ENCODE measurements at places on chromosomes 5 and 9. TPM values are rescaled to one million over a fixed set of nuclear protein-coding genes. Genes with fewer than 3 reads are reported as not detected.

The WNT8A gene
- total RNA-seq: not detected

The PRDM9 gene
- not detected for total RNA-seq

The KIF20A gene
- total RNA-seq: 51.4 TPM

DNA sequence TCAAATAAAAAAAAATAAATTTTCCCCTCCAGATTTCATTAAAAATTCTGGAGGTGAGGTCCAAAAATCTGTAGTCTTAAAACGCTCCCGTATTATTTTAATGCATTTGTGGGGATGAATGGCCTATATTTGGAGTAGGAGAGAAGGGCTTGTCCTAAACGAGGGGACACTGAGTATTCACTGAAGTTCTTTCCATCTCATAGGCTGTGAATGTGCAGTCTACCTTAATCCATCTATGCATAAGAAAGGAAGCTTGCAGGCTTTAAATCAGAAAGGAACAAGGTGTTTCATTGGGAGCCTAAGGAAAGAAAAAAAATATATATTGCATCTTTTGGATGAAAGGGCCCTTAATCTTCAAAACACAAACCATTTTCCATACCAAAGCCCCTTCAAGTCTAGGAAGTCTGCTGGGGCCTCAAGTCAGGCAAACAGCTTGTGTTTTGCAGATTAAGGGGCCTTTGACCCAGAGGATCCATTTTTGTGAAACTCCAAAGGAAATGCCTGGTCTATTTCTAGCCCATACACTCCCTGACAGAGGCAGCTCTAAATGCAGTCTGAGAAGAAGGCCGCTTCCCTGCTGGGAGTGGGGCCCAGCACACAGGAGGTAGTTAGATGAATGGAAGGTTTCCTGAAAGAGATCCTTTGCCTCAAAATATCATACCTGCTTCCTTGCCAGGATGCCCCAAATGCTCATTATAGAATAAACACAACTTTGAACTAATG is 35.6 kb downstream of the BRINP1 start:
- no peaks in the 10 kb centered on the region for H3K4me1 ChIP-seq
- no peaks in the 10 kb centered on the region for H3K36me3 ChIP-seq
- H3K4me3 ChIP-seq: no peak overlapping the region

GRCh38 chr9:37938121-37938891 is 34.4 kb upstream of the SLC25A51 start:
- H3K27me3 ChIP-seq: no peaks in the 10 kb centered on the region
- no peak overlapping the region for H3K4me3 ChIP-seq
- DNase-seq: no peak
- H3K36me3 ChIP-seq: no peaks in the 10 kb centered on the region
- no peak overlapping the region for H3K27ac ChIP-seq

DNA sequence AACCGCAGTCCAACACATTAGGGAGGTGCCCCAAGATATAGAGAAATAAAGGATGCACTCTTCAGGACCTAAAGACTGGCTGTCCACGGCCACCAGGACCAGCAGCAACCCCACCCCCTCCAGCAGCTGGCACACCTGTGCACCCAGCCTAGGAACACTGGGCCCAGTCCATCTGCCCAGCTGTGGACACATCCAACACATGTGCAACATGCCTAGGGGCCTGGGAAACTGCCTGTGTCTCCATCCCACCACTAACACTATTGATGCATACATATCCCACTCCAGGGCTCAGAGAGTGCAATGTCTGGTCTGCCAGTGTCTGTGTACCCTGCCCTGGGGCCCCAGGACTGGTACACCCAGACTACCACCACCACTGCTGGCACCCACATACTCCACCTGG is 1781.3 kb downstream of the MAT2B start:
- H3K27ac ChIP-seq: no peak overlapping the region
- no peaks in the 10 kb centered on the region for H3K4me1 ChIP-seq
- no peaks in the 10 kb centered on the region for H3K27me3 ChIP-seq
- no peaks in the 10 kb centered on the region for H3K36me3 ChIP-seq
- no peak overlapping the region for H3K4me3 ChIP-seq

DNA sequence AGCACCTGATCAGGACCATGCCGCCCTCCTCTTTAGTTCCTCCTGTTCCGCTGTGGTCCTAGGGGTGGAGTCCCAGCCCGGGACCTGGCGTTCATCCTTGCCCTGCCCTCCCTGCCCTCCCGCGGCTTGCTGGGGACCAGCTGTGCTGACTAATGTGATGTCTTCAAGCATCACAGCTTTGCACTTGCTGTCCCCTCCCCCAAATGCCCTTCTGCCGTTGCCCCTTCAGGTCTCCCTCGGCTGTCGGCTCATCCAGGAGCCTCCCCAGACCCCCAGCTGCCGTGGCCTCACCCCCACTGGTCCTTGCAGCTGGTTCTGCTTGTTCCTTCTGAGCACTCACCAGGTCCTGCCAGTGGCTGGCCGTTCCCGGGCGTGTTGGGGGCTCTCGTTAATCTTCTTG is 19.9 kb downstream of the RXRA start:
- no peak for DNase-seq
- no peaks in the 10 kb centered on the region for H3K27me3 ChIP-seq
- peaks cover 8% of the 10 kb centered on the region for H3K4me1 ChIP-seq
- no peak overlapping the region for H3K4me3 ChIP-seq
- no peak overlapping the region for H3K27ac ChIP-seq

DNA sequence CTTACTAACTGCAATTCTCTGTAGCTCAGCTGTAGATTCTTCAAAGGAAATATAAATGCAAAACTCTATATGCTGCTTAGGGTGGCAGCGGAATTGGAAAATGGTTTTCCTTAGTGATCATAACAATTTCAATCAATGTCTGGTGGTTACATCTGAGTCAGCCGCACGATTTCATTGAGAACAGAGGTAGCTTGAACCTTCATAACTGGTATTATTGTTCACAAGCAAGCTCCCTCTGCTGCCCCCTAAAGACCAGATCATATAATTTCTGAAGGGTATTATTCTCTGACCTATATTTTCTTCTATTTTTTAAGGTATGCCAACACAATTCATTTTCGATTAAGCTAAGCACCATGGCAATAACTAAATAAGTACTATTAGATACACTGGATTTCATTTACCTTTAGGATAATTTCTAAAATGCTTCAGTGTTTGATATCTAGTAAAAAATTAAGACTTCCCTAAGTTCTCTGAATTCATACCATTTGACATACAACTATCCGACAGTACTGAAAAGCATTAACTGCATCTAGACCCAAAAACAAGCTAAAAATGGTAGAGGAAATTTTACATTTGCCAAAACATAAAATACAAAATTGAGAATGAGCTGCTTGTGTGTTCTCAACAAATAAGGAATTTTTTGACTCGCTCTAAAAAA is 181.1 kb upstream of the SPEF2 start:
- H3K27me3 ChIP-seq: peaks cover 38% of the 10 kb centered on the region
- H3K27ac ChIP-seq: no peak overlapping the region
- H3K36me3 ChIP-seq: no peaks in the 10 kb centered on the region
- H3K4me3 ChIP-seq: no peak overlapping the region
- peak; percentile 3 for DNase-seq
- H3K4me1 ChIP-seq: no peaks in the 10 kb centered on the region

DNA sequence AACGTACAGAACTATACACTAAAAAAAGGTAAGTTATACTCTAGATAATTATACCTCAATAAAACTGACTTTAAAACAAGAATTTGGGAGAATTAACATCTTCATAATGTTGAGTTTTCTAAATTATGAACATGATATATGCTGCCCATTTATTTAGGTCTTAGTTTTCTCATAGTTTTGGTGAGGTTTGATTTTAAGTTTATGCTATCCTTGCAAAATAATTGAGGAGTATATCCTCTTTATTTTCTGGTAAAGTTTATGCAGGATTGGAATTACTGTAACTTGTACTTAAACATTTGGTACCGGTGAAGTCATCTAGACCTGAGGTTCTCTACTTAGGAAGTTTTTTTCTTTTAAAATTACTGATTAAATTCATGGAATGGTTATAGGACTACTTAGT is 38.9 kb upstream of the RNU6ATAC start:
- H3K4me3 ChIP-seq: no peak overlapping the region
- H3K4me1 ChIP-seq: no peaks in the 10 kb centered on the region
- H3K27ac ChIP-seq: no peak overlapping the region
- no peaks in the 10 kb centered on the region for H3K36me3 ChIP-seq
- H3K27me3 ChIP-seq: no peaks in the 10 kb centered on the region

GRCh38 chr9:119375892-119376291 is 6.7 kb upstream of the BRINP1 start:
- no peaks in the 10 kb centered on the region for H3K4me1 ChIP-seq
- peaks cover 5% of the 10 kb centered on the region for H3K27me3 ChIP-seq
- H3K4me3 ChIP-seq: no peak overlapping the region
- peak; percentile 14 for DNase-seq
- no peak overlapping the region for H3K27ac ChIP-seq

DNA sequence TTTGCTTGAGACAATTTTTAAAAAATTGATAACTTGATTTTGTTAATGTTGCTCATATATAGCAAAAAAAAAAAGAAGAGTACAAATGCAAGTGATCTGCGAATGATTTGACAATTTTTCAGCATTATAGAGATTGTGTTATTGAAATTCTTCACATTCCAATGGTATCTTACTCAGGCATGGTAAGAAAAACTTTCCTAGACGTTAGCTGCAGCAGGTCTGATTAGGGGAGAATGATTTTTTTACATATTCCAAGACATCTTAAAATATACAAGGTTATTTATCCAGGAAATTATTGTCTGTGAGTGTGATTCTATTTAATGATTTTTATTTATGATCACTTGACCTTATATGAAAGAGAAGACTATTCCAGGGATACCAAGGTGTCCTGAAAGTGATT is 361.9 kb downstream of the MAT2B start:
- H3K36me3 ChIP-seq: no peaks in the 10 kb centered on the region
- no peak overlapping the region for H3K27ac ChIP-seq
- no peaks in the 10 kb centered on the region for H3K4me1 ChIP-seq
- no peak overlapping the region for H3K4me3 ChIP-seq
- no peaks in the 10 kb centered on the region for H3K27me3 ChIP-seq

GRCh38 chr5:131209506-131210150 is 38.9 kb downstream of the LYRM7 start:
- H3K4me1 ChIP-seq: peaks cover 68% of the 10 kb centered on the region
- peak overlapping the region; percentile 97 for H3K27ac ChIP-seq
- H3K27me3 ChIP-seq: no peaks in the 10 kb centered on the region
- H3K4me3 ChIP-seq: peak overlapping the region; percentile 76
- H3K36me3 ChIP-seq: peaks cover 10% of the 10 kb centered on the region
- DNase-seq: peak; percentile 74

- peaks cover 3% of the 10 kb centered on the region for H3K27me3 ChIP-seq
- no peak overlapping the region for H3K4me3 ChIP-seq
- no peak for DNase-seq
Measured at GRCh38 chr5:138230981-138231589, 18.0 kb upstream of the CDC23 start.
